Vagina (tissue), 2 donors: ENCODE measurements at places on chromosomes 7 and 10.

DNA sequence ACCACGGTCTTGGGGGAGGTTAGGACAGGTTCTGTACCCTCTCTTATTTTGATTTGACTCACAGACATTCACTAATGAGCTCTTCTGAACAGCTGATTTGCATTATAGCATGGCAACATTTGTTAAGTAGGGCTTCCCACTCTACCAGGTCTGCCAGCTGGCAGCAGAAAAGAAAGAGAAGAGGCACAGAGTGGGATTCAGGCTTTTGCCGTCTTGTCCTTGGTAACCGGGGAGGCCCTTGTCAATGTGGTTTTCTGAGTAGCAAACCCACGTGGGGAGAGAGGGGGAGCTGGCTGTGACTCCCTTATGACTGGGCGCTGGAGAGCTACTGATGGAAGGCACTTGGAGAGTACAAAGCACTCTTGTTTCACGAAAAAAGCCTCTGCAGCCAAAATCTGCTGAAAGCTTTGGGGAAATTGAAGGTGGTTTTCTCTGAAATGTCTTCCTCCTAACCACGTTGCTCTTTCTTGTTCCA lies 355.3 kb upstream of the GALNT17 start:
- no peak for DNase-seq

- DNase-seq: no peak
Measured at GRCh38 chr7:146002431-146003078, 114.0 kb upstream of the CNTNAP2 start.

DNA sequence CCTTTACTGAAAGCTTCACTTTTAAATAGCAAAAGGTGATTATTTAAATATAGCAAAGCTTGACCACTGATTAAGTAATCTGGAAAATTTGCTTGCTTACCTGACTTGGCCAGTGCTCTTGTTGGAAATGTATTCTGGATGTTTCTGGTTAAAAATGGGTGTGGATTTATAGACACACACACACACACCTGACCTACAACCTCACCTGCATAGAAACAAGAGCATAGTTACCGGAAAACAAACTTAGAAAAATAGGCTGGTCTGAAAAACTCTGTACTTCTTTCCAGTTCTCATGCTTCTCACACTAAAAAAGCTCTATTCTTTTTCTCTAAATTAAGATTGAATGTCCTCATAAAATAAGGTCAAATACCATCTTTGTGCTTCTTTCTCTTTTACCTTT lies at the start of gene AGR3:
Gene AGR3 (minus strand): TSS at position 140 of the 400 bp plus-strand sequence. CDS start 3,365 bp downstream, outside the sequence.
- DNase-seq: no peak

DNA sequence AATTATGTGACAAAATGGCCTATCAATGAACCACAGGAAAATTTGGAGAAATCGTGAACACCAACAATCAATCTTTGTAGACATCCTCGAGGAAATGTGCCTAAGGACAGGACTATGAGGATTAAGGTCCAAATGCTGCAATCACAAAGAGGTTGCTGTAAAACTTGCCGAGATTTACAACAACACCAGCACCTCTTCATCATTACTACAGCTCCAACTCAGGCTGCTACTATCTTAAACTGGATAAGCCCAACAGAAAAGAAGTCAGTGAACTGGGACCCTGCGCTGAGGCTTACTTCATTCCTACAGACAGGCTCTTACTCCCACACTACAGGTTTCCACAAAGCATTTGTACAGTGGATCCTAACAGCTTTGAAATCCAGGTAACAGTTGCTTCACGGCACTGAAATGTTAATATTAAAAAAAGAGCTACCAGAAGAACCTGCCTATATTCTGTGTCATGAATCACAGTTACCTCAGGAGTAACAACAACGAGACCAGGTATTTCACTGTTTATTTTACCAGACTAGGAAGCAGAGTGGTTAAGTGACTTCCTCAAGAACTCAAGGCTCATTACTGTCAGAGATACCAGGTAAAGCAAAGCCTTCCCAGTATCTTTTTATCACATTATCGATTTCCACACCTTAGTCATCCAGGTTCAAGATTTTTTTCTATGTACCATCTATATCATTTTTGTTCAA lies 23.9 kb downstream of the CACUL1 start:
- DNase-seq: no peak

DNA sequence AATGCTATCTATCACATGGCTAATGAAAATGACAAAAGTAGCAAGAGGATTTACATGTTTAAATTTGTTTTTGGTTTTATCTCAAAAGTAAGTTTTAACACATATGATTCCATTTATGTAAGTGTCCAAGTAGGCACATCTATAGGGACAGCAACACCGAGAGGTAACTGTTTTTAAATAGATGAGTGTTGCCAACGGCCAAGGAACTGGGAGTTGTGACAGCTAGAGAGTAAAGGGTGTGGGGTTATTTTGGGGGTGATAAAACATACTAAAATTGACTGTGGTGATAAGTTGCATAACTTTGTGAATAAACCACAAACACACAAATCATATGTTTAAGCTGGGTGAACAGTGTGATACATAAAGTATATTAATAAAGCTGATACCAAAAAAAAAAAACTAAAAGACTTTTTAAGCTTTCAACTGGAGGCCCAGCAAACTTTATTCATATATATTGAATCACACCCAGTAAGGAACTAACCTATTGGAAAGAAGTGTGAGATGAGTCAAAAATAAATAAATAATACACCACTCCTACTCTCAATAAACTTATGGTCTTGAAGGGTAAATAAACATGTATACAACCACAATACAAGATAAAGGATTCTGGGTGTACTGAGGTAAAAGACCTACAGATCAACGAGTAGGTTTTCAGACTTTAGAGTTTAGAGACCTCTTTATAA lies 33.0 kb downstream of the LRRC72 start:
- no peak for DNase-seq

GRCh38 chr10:34195364-34196057 lies 619.6 kb downstream of the PARD3 start:
- no peak for DNase-seq

GRCh38 chr7:47470567-47471357 lies 111.1 kb downstream of the TNS3 start:
- DNase-seq: no peak

- no peak for DNase-seq
Measured at GRCh38 chr10:33040436-33040835, 82.4 kb upstream of the ITGB1 start.

- DNase-seq: no peak
Measured at GRCh38 chr10:101781984-101782810, 1.0 kb downstream of the NPM3 start.

DNA sequence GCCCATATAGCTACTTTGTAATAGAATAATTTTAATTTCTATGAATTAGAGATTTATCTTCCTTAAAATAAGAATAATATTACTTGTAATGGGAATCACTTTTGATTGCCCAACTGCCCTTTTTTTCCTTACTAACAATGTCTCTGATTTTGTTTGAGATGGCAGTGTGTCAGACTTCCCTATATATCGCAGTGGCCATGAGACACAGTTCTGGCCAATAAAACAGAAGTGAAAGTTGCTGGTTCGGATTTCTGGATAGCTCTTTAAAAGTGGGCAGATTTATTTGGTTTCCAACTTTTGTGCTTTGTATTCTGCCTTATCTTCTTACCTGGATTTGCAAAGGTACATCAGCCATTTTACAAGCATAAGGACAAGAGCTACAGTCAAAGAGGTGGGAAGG lies 170.2 kb downstream of the PPP1R17 start:
- no peak for DNase-seq

DNA sequence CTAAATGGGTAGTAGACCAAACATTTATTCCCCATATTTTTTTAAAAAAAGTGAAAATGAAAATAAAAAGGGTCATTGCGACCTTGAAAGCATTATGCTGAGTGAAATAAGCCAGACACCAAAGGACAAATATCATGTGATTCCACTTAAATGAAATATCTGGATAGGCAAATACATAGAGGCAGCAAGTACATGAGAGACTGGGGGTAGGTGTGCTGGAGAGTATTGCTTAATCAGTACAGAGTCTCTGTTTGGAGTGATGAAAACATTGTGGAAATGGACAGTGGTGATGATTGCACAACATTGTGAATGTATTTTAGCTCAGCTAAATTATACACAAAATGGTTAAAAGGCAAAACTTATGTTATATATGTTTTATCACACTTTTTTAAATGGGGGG lies 169.4 kb downstream of the AKR1D1 start:
- no peak for DNase-seq

- no peak for DNase-seq
Measured at GRCh38 chr7:36490419-36490830, 100.8 kb downstream of the ANLN start.

DNA sequence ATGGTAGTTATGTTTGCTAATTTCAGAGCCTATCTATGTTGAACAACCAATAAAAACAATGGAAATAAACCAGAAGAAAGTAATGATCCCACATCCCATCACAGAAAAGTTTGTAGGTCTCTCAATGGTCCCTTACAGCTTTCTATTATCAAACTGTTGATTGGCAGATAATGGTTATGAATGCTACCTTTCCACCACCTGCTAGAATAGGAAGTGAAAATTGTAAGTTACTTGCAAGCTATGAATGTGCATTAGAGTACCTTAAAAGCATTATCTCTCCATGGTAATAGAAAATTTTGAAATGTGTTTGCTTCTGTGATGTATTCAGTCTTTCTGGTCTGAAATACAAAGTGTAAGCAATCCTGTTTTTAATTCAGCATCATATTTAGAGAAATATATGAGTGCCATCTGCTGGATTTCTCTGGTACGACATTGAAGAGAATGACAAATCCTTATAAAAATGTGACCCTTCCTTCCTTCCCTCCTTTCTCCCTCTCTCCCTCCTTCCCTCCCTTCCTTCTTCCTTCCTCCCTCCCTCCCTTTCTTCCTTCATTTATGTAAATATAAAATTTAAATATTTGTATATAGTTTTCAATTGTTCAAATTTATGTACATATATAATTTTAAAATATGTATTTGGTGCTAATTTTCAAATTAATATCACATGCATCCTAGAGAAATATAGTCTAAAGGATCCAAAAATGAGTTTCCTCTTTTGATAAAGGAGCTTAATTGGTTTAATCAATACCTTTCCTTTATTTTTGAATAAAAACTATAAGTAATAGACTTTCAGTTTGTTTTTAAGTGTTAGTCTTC lies 41.4 kb upstream of the PNLIPRP3 start:
- DNase-seq: no peak

GRCh38 chr10:86878983-86879713 lies 78.3 kb downstream of the MMRN2 start:
- DNase-seq: no peak

- DNase-seq: no peak
Measured at GRCh38 chr10:105952153-105952552, 1212.4 kb downstream of the SORCS1 start.

DNA sequence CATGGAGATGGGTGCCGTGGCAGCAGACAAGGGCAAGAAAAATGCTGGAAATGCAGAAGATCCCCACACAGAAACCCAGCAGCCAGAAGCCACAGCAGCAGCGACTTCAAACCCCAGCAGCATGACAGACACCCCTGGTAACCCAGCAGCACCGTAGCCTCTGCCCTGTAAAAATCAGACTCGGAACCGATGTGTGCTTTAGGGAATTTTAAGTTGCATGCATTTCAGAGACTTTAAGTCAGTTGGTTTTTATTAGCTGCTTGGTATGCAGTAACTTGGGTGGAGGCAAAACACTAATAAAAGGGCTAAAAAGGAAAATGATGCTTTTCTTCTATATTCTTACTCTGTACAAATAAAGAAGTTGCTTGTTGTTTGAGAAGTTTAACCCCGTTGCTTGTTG lies 25.9 kb downstream of the BAG3 start:
- DNase-seq: no peak

- no peak for DNase-seq
Measured at GRCh38 chr10:106857213-106857612, 307.3 kb downstream of the SORCS1 start.

DNA sequence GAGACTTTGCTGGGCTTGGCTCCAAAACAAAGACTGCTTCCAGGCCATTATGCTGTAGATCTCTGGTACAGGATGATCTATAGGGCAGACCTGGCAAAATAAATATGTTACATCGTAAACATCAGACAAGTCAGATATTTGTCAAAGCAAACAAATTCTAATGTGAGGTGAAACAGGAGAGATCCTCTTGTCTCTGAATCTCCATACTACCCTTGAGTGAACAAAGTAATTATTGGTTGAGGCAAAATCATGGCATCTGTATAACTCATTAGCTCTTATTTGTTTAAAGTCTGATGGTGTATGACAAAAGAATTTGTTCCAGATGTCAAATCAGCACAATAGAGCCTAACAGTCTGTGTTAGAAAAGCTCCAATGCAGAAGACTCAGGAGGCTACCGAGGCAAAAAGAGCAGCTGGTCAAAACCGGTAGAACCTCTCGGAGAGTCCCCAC lies 1291.5 kb downstream of the TYW1 start:
- DNase-seq: no peak

DNA sequence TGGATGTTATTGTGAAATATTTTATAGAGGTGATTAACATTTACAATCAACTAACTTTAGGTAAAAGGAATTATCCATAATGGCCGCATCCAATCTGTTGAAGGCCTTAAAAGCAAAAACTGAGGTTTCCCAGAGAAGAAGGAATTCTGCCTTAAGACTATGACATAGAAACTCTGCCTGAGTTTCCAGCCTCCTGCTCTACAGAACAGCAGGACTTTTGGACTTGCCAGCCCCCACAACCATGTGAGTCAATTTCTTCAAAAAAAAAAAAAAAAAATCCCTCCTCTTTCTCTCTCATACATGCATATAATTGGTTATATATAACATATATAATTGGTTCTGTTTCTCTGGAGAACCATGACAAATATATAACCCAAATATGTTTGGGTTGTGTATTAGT lies 15.4 kb downstream of the SLC25A28 start:
- no peak for DNase-seq

DNA sequence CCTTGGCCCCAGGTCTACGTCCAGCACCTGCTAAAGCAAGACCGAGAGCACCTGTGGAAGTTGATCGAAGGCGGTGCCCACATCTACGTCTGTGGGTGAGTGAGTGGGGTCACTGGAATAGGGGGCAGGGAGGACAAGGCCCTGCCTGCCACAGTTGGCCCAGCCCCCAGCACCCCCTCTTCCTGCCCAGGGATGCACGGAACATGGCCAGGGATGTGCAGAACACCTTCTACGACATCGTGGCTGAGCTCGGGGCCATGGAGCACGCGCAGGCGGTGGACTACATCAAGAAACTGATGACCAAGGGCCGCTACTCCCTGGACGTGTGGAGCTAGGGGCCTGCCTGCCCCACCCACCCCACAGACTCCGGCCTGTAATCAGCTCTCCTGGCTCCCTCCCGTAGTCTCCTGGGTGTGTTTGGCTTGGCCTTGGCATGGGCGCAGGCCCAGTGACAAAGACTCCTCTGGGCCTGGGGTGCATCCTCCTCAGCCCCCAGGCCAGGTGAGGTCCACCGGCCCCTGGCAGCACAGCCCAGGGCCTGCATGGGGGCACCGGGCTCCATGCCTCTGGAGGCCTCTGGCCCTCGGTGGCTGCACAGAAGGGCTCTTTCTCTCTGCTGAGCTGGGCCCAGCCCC lies 8.1 kb downstream of the TMEM120A start:
- no peak for DNase-seq

- DNase-seq: no peak
Measured at GRCh38 chr7:151382079-151382885, 27.6 kb downstream of the WDR86 start.

DNA sequence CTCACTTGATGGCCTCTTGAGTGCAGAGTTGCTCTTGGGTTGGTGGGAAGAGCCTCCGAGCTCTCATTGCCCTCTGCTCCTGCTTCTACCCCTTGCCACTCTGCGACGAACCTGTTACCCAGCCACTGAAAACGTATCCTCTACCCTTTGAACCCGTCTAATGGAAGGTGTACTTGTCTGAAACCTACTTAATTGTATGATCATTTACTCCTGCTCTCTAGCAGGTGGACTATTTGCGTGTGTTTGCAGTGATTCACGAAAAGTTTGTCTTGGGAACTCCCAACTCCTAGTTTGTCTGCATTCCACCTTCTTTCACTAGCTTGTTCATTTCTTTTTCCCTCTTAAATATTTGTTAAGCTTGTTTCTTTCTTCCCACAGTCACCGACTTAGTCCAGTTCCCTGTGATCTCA lies 503 bp downstream of the CROT start:
- no peak for DNase-seq
